SHP77 (cell line): ENCODE measurements at places on chromosomes 3 and 15.

DNA sequence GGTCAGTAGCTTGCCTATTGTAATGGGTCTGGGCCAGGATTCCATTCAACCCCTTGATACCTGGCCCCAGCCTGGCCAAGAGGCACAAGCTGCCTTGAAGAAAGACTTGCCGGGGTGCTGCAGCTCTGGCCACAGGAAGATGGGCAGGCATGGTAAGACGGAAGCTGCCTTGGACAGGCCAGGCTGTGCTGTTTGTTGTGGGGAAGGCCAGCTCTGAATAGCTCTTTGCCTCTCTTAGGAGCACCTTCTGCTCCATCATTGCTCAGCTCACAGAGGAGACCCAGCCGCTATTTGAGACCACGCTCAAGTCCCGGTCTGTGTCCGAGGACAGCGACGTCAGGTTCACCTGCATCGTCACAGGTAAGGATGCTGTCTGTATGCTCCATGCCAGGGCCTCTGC, 10.1 kb downstream of the ALPK3 start:
- no peak for DNase-seq

- DNase-seq = no peak
Measured at GRCh38 chr3:45460361-45460760, 72.0 kb downstream of the LARS2 start.

- DNase-seq = no peak
Measured at GRCh38 chr3:71011565-71012287, 571.8 kb downstream of the FOXP1 start.

GRCh38 chr3:158683230-158683962, 10.9 kb upstream of the LXN start:
- no peak for DNase-seq

- no peak for DNase-seq
Measured at GRCh38 chr3:139044366-139045210, at the start of gene PRR23C. PRR23C (minus strand) TSS chr3:139044892; CDS start chr3:139044620, 272 bp downstream.

GRCh38 chr3:189202106-189202505, 30.3 kb downstream of the TPRG1 start:
- no peak for DNase-seq

- DNase-seq = no peak
Measured at GRCh38 chr3:67459796-67460195, 194.6 kb downstream of the SUCLG2 start.

GRCh38 chr15:76337059-76337695, 604 bp downstream of the ISL2 start:
- DNase-seq = no peak

GRCh38 chr3:126320517-126321293, 36.5 kb downstream of the KLF15 start:
- no peak for DNase-seq

DNA sequence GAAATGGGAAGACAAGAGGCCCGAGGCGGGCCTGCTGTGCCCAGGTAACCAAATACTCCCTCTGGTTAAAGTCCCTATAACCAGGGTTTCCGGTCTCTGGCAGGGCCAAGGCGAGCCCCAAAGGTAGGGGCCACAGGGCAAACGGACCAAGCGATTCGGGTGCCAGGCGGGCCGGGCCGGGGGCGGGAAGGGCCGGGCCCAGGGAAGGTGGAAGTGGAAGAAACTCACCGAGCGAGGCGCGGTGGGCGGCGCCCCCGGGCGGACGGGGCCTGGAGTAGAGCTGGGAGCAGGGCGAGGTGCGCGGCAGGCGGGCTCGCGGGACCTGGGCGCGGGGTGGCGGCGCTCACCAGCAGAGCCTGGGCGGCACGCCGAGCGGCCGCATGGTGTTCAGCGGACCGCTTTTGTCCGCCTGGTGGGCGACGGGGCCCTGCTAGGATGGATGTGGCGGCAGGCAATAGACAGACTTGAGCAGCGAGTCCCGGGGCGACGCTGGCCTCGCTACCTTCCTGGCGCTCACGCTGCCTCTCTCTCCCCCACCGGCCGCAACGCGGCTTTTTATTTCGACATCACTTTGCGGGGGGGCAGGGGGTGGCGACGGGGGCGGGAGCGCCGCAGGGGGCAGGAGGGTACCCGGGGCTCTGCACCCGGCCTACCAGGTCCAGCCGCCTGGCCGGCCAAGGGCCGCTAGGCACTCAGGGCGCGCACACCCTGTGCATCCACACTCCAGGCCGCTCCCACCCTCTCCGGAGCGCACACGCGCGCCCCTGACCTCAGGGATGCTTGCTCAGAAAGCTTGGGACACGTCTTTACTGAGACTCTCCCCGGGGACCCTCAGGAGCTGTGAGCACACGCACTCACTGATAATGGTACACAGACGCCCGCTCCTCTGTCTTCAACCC, at the start of gene GATA2:
GATA2 (minus strand) TSS at position 531 of the 899 bp plus-strand sequence. CDS start 6,170 bp downstream, outside the sequence.
- no peak for DNase-seq

GRCh38 chr15:79130535-79131130, 40.1 kb upstream of the RASGRF1 start:
- DNase-seq = no peak

DNA sequence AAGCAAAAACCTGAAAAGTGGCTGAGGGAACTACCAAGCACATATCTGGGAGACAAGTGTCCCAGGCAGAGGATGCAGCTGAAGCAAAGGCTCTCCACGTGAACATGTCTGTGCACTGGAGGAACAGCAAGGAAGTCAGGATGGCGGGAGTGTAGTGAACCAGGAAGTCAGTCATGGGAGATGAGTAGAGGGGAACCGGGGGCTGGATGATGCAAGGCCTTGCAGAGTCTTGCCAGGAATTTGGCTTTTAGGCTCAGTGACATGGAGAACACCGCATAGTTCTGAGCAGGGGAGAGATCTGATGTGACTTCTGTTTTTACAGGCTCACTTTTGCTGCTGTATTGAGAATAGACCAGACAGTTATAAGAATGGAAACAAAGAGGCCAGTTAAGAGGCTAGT, 19.0 kb downstream of the C2CD4A start:
- no peak for DNase-seq

DNA sequence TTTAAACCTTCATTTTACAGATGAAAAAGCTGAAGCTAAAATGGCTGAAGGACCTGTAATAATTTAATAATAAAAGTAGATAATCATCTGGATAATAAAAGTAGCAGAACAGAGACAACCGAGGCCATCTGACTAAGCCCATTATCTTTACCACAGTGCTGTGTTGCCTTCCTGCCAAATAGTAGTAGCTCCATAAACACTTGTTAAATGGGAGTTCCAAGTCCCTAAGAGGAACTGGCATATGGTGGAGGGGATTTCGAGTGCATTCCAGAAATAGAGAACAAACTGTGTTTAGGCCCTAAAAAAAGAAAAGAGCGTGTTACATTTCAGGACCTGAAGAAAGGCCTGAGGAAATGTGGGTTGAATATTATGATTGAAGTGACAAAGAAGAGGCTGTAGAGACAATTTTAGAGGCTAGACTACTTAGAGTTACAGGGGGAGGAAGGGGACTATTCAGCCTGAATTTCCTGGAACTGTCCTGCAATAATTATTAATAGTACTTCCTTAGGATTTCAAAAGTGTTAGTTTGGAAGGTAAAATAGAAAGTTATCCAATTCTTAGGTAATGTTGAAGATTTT, 424.3 kb downstream of the ROBO2 start:
- DNase-seq = no peak

- no peak for DNase-seq
Measured at GRCh38 chr3:14488286-14489041, 51.7 kb downstream of the GRIP2 start.
